Suppressor macrophage (primary cell): ENCODE measurements at places on chromosomes 7 and 10.
A peak's percentile ranks its signal among the peaks of the same experiment; 100 is the strongest.

DNA sequence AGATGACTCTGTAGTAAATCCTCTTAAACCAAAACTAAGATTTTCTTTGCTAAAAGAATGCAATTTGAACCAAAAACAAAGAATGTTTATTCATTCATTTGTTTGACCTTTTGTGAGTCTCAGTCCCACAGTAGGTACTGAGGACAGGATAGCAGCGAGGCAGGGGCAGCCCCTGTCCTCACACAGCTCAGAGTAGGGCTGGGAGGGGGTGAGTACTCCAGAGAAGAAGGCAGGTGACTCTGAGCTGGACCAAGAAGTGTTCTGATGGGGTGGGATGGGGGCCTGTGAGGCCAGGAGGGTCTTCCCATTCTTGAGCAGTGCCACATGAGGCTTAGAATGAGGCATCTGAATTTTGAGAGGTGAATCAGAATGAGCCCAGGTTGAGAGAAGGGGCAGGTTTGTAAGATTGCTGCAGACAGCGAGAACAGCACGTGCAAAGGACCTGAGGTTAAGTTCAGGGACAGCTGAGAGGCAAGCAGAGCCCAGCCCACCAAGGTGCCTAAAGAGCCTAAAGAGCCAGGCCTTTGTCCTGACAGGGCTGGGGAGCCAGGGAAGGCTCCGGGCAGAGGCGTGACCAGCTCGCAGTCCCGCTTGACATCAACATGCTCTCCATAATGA is 56.9 kb upstream of the CHST15 start:
- no peak for DNase-seq

DNA sequence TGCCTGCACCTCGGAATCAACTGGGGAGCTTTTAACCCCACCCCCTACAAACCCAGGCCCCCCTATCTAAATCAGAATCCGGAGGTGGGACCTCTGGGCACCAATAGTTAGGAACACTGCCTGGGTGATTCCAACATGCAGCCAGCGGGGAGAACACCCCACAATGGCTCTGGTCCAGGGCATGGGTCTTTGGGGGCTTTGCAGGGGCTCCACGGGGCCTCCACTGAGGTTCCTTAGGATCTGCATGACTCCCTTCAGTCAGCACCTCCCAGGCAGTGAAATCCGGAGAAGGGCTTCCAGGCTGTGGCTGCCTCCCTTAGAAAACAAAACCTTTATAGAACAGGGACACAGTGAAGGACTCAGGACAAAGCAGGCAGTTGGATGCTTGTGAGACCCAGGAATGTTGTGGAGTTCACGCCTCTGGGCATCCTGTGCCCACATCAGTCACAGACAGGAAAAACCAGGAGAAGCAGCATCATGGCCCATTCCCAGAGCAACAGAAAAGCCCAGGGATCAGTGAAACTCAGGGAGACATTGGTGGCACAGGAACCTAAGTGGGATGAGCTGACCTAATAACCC is 16.5 kb upstream of the AOC1 start:
- DNase-seq, result no peak

DNA sequence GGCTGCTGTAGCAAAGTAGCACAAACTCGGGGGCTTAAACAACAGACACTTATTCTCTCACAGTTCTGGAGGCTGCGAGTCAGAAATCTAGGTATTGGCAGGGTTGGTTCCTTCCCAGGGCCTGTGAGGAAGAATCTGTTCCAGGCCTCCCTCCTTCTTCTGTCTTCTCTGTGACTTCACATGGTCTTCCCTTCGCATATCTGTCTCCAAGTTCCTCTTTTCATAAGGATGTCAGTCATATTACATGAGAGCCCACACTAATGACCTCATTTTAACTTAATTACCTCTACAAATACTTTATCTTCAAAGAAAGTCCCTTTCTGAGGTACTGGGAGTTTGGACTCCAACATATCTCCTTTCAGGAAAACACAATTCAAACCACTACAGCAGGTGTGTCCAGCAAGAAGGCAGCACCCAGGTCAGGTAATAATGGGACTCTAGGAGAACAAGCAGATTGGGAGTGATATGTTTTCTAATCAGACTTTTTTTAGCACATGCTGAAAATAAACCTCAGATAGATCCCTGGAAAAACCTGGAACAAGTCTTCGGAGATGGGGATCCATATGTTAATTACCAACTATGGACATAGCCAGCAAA is 11.7 kb downstream of the CREB5 start:
- peak; percentile 65 for DNase-seq

- no peak for DNase-seq
Measured at GRCh38 chr10:86301971-86302370, 64.6 kb downstream of the GRID1 start.

GRCh38 chr10:14609178-14609577 is 165.5 kb downstream of the FAM107B start:
- DNase-seq, result no peak

DNA sequence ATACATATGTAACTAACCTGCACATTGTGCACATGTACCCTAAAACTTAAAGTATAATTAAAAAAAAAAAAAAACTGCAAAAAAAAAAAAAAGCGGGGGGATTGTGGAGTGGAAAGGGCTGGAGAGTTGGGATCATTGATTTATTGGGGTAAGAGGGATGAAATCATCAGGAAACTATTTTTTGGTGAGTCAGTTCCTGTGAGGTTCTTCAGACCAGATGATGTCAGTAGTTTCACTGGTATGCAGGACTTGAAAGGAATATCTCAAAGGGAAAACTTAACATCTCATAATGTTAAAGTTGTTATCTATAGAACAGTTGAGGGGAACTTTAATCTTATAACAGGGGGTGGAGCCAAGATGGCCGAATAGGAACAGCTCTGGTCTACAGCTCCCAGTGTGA is 32.6 kb upstream of the TECTB start:
- no peak for DNase-seq

DNA sequence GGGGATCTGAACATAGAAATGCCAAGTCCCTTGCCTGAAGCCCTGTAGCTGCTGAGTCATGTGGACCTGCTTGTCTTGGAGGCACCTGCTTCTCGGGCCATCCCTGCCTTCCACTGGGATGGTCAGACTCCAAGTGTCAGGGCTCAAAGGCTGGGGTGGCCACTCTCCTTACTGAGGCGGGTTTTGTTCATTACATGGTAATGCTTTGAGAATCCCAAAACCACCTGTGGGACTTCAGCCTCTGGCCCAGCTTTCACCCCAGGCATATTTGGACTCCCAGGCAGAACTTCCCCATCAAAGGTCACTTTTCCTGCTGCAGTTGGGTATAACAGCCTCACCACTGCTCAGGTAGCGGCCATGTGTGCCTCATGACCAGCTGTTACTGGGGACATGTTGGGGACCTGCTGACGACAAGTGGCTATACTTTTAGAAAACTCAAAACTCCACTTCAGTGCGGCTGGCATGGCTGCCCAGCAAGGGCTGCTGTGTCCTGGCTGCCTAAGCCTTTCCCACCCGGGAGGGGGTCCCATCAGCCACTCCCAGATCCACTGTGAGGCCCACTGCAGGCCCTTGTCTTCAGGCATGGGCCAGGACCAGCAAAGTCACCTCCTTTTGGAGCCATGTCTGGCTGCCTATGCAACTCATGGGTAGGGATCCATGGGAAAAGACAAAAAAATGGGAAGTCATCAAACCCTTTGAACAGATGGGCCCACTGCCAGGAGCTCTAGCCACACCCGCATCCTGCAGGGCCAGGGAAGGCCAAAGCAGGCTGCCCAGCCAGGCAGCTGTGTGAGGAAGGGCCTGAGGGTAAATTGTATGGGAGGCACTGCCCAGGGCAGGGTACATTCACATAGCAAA is 96.7 kb downstream of the ARHGAP22 start:
- DNase-seq, result peak; percentile 80

- DNase-seq, result no peak
Measured at GRCh38 chr10:11404901-11405300, 206.5 kb downstream of the USP6NL start.
